ENCODE measurements at places on chromosomes 7 and 10.

GRCh38 chr10:12322583-12323131 is 26.7 kb upstream of the CAMK1D start:
- no peak for DNase-seq

DNA sequence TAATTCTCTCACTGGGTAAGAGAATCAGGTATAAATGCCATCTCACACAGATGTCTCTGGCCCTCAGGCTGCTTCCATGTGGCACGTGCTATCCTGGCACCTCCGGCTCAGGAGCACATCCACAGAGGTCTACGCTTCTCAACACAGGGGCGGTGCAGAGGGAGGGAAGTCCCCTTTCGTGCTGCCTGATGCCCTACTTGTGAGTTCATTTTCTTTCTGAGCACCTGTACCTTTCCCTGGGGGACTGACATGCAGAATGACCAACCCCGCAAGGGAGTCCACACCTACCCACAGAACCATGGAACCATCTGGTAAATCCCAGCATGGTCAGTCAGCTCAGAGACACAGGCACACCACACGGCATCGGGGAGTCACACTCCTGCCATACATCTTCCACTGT is 99.0 kb upstream of the SAMD8 start:
- no peak for DNase-seq

GRCh38 chr7:139124084-139124914 is 14.8 kb upstream of the ZC3HAV1 start:
- no peak for DNase-seq

DNA sequence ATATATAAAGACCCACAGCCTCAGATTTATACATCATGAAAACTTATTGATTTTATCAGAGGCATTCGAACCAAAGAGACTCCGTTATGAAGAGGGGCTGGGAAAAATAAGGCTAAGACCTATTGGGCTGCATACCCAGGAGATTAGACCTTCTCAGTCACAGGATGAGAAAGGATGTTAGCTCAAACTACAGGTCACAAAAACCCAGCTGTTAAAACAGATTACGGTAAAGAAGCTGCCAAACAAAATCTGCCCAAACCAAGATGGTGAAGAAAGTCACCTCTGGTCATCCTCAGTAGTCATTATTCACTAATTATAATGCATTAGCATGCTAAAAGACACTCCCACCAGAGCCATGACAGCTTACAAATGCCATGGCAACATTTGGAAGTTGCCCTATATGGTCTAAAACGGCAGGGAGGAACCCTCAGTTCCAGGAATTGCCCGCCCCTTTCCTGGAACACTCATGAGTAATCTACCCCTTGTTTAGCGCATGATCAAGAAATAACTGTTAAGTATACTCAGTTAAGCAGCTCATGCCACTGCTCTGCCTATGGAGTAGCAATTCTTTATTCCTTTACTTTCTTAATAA is 362.5 kb upstream of the PCDH15 start:
- DNase-seq, result no peak

GRCh38 chr7:157462840-157463239 is 126.0 kb downstream of the DNAJB6 start:
- DNase-seq, result no peak

DNA sequence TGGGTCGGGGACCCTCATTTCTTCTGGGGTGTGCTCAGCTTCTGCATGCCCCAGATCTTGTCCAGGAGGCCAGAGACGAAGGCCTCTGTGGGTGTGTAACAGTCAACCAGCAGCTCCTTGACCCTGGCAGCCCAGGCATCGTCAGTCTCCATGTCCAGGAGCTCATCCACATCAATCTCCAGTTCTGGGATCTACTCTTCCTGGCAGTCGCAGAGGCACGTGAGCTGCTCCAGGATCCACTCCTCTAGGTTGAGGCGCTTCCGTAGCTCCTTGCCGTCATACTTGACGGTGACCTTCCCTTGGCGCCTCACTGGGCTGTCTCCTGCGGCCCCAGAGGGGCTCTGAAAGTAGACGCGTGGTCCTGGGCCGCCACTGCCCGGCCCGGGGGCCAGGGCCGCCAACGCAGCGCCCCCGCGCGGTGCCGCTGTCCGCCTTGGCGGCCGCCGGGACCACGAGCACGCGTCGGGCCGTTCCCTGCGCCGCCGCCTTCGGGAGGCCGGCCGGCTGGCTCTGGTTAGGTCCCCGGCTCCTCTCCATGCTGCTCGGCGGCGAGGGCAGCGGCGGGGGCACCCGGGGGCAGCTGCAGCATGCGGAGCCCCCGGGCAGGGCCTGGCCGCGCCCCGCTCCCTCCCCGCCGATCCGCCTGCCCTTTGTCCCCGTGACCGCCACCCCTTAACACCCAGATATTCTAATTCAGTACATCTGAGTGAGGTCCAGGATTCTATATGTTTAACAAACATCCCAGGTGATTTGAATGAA is 170.5 kb downstream of the SEPTIN7 start:
- DNase-seq, result no peak

- DNase-seq, result no peak
Measured at GRCh38 chr7:117086788-117087187, 133.5 kb downstream of the ST7 start.

GRCh38 chr10:59773088-59773487 is 19.8 kb upstream of the MRLN start:
- DNase-seq, result no peak

DNA sequence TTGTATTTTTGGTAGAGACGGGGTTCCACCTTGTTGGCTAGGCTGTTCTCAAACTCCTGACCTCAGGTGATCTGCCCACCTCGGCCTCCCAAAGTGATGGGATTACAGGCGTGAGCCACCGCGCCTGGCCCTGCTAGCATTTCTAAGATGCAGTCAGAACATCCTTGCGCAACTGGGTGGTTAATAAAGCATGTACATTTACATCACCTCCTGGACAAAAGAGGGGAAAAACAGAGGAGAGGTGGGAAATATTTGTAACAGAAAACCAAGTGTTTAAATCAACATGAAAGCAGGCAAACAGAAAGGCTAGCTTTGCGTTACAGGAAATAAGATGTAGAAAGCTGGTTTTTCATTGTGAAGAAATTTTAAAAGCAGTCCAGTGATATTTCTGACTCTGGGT is 220.9 kb upstream of the KMT2E start:
- peak; percentile 2 for DNase-seq

DNA sequence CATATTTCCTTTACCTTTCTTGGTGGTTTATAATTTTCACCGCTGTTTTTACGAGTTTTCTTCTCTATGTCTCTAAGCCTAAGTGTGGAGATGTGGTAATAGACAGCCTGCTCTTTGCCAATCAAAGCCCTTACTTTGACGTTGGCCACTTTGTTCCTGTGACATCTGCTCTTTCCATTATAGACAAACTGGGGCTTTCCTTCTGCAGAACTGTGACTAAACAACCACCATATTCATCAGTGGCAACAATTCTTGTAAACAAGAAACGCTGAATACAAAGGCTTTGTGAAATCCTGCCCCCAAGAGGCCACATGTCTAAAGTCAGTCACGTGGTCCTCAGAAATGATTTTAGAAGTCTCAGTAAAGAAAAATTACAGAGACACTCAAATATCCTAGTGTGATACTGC is 59.6 kb upstream of the CAPZA2 start:
- DNase-seq, result peak; percentile 83

GRCh38 chr10:71712170-71712569 is 7.4 kb downstream of the C10orf105 start:
- DNase-seq, result no peak

GRCh38 chr10:112519133-112519761 is 72.2 kb downstream of the VTI1A start:
- DNase-seq, result no peak

DNA sequence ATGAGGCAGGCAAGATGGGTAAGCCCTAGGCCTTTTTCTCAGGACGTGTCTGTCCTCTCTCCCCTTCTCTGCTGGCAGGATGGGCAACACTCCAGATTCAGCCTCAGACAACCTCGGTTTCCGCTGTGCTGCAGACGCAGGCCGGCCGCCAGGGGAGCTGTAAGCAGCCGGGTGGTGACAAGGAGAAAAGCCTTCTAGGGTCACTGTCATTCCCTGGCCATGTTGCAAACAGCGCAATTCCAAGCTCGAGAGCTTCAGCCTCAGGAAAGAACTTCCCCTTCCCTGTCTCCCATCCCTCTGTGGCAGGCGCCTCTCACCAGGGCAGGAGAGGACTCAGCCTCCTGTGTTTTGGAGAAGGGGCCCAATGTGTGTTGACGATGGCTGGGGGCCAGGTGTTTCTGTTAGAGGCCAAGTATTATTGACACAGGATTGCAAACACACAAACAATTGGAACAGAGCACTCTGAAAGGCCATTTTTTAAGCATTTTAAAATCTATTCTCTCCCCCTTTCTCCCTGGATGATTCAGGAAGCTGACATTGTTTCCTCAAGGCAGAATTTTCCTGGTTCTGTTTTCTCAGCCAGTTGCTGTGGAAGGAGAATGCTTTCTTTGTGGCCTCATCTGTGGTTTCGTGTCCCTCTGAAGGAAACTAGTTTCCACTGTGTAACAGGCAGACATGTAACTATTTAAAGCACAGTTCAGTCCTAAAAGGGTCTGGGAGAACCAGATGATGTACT is 13.1 kb downstream of the PHKG1 start:
- peak; percentile 71 for DNase-seq

- DNase-seq, result peak; percentile 10
Measured at GRCh38 chr10:76015245-76015644, 583.8 kb downstream of the LRMDA start.

GRCh38 chr7:70573696-70574095 is 558.2 kb upstream of the GALNT17 start:
- DNase-seq, result no peak

DNA sequence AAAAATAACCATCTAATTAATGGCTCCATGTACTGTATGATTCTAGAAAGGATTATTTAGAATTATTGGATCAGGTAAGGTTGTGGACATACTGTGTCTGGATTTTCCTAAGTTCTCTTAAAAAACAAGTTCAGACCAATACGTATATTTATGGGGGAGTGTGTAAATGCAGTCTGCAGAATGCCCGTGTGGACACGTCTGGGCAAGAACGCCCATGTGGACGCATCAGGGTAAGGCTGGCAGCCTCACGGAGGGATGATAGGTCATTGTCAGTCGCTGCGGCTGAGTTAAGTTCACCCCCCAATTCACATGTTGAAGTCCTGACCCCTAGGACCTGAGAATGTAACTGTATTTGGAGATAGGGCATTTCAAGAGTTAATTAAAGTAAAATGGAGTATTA is 160.0 kb upstream of the SHH start:
- DNase-seq, result no peak

GRCh38 chr7:130154131-130154500 is 51.1 kb downstream of the TMEM209 start:
- DNase-seq, result no peak

DNA sequence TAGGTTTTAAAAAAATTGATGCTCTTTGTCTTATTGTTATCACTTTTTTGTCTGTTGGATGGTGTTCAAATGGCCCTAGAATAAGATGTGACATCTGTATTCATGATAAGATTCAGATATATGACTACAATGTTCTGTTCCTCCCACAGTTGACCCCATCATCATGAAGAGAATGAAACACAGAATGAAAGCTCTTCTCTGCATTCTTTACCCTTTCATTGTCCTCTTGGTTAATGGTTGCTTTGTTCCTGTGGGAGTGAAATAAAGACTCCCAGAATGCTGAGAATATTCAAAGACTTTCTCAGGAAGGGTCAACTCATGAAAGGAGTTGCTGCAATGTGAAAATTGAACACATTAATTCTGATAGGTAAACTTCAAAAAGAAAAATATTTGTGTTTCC is 1015.8 kb downstream of the SORCS3 start:
- DNase-seq, result no peak

- peak; percentile 76 for DNase-seq
Measured at GRCh38 chr7:137591421-137591837, 247.9 kb upstream of the PTN start.

DNA sequence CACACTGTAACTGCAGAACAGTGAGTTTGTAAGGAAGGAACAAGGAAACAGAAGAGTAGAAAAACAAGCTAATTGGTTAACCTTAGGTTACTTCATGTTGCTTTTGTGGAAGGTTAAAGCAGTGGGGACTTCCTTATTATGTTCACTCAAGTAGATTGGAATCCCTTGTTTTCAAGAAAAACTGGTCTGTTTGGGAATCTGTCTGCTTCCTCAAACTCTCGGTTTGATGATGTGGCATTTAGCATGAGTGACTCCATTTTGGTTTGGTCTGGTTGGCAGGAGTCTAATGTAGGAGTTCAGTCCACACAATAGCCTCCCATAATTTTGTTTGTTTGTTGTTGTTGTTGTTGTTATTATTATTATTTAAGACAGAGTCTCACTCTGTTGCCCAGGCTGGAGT is 3.8 kb upstream of the TRIM56 start:
- DNase-seq, result no peak

- DNase-seq, result no peak
Measured at GRCh38 chr10:110971638-110972037, 52.2 kb downstream of the SHOC2 start.

DNA sequence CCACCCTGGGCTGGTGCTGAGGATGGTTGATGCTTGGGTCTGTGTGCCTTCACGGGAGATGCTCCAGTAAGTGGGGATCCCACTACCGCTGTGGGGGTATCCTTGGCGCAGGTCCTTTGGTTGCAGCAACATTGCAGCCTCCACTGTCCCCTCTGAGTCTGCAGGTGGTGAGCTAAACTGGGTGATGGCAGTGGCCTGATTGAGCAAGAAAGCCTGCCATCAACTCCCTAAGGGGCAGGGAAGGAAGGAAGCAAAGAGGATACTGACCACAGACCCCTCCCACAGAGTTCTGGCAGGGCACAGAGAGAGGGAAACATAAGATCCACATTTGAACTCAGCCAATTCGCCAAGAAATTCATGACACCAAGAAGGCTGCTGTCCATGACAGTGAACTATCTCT is 43.2 kb downstream of the MYO1G start:
- no peak for DNase-seq

DNA sequence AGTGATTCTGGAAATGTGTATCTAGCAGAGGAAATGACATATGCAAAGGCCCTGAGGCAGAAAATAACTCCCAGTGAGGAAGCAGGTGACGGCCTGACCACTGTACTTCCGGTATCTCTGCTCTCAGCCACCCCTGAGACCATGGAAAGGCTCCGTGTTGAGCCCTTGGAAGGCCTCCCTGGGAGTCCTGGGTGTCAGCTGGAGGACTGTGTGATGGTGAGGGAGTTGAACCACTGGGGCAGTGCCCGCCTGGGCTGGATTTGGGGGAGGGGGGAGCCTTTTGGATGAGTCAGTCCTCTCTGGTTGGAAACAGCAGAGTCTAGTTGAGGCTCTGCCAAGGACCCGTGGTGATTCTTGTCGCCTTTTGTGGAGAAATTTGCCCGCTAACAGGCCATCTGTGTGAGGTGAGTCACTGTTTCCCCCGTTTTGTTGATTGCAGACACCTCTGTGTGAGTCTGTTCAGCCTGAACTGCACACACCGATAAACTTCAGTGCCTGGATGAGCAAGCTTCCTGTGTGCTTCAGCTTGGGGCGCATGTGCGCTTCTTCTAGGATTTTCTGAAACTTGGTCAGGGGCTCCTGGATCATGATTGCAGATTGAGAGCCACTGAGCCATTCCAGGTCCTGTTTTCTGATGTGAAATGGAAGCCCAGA is 98.6 kb downstream of the GRK5 start:
- DNase-seq, result peak; percentile 95

GRCh38 chr10:66832781-66833422 is 92.9 kb upstream of the LRRTM3 start:
- DNase-seq, result no peak

Measured in fibroblast of mammary gland (primary cell).